Iris pigment epithelial cell (primary cell): ENCODE measurements at places on chromosomes 7 and 10.
A peak's percentile ranks its signal among the peaks of the same experiment; 100 is the strongest.

DNA sequence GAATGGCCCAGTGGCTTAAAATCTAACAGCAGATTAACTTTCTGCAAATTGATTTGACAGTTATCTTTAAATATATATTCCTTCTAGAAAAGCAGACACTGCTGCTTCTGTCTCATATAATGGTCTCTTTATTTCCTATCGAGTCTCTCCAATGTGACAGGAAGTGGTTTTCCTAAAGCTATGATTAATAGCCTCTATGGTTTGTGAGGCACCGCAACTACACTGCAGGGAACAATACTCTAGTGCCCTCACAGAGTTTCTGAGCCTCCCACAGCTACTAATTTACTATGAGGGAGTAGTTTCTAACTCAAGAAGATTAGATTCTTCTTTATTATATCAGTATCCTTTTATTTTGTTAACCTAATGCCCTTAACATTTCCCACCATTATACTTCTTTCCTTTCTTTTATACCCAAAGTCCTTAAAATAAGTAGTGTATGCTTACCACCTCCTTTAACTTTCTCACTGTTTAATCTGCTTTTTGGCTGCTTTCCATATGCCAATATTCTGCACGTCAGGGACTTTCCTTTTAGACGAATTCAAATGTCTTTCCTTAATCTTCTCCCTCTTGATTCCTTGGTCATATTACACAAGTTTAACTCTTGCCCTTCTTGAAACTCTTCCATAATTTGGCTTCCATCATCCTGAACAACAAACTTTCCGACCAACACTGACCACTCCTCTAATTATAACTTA is 23.8 kb upstream of the AHR start:
- DNase-seq, result peak; percentile 74

GRCh38 chr10:86953747-86954680 is 3.4 kb downstream of the MMRN2 start:
- peak; percentile 64 for DNase-seq

DNA sequence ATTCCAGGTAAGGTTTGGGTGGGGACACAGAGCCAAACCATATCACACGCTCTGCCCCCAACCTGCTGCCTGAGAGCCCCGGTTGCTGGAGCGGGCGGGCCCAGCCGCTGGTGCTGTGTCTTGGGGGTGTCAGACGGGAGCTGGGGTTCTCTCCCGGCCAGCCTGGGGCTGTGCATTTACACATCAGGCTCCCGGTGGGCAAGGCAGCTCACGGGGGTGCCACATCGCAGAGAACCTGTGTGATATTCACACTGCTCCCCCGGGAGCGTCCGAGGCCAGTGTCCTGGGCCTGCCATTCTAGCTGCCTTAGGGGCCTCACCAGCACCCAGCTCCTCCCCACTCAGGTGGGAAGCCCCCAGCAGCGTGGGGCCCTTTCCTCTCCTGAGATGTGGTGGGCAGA is 35.6 kb upstream of the ADGRA1 start:
- DNase-seq, result no peak

- DNase-seq, result no peak
These were observed 17.6 kb downstream of the KNDC1 start for GRCh38 chr10:133177380-133178157.

- no peak for DNase-seq
These were observed 33.2 kb downstream of the DOCK4 start for GRCh38 chr7:112172870-112173567.

DNA sequence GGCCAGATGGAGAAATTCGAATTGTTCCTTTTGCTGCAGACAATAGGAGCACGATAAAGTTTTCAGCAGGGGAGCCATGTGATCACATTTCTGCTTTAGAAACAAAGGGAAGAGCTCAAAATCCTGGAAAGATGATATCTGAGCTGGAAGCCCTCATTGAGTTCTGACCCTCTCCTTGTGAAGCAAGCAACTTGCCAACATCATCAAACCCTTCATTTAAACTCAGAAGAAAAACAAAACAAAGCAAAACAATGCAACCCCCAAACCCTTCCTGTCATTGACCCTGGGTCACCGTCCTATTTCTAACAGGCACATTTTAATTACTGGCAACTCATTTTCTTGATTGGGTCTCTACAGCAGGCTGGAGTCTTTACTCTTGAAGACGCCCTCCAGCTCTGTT is 198.3 kb upstream of the ZNF32 start:
- no peak for DNase-seq

GRCh38 chr10:72243822-72244437 is 27.9 kb upstream of the ASCC1 start:
- peak; percentile 97 for DNase-seq

DNA sequence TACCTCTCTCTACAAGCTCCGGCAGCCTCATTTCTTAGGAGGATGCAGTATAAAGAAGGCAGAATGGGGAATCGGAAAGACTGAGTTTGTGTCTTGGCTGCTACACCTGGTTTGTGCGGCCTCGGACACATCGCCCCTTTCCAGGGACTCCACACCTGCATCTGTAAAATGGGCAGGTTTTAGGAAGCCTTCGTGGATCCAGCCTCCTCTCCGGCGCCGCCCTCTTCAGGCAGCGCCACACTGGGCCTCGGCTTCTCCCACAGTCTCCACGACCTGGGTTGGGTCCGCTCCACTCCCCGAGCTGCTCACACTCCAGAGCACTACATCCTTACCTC is 341 bp downstream of the GOT1 start:
- DNase-seq, result peak; percentile 3

DNA sequence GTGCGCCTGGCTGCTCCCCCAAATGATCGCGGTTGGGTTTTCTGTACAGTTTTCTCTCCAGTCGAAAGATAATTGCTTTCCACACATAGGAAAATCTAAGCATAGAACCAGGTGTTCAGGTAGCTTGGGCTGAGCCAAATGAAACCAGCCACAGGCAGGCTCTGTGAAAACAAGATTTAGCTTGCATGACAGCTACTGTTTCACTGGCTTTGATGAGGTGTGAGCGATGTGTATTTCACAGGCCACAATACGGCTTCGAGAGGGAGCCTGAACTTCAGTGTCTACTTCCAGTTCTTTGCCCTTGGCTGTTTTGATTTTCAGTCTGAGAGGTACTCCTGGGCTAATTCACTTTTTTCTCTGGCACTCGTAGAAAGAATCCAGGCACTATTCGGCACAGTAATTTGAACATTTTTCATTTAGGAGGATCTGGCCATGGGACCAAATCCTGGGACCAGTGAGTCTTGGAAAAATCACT is 110.5 kb downstream of the JCAD start:
- DNase-seq, result peak; percentile 61

- DNase-seq, result no peak
These were observed 28.9 kb downstream of the CNNM1 start for GRCh38 chr10:99358101-99358500.

DNA sequence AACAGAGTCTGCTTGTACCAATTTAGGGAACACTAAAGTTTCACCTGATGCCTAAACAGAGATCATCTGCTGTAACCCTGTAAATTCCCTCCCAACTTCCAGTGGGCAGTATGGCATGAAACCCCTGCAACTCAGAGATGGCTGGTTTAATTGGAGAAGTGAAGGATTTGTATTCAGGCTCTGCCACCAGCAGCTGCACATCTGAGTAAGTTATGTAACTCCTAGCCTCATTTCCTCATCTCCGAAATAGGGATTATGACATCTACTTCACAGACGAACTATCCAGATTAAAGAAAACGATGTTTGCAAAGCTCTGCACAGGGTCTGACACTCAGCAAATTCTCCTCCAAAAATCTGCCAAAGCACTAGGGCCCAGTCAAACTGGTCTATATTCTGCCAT is 493.0 kb downstream of the KCNMA1 start:
- DNase-seq, result no peak

- DNase-seq, result no peak
These were observed 5.4 kb upstream of the CEP41 start for GRCh38 chr7:130446259-130446658.

DNA sequence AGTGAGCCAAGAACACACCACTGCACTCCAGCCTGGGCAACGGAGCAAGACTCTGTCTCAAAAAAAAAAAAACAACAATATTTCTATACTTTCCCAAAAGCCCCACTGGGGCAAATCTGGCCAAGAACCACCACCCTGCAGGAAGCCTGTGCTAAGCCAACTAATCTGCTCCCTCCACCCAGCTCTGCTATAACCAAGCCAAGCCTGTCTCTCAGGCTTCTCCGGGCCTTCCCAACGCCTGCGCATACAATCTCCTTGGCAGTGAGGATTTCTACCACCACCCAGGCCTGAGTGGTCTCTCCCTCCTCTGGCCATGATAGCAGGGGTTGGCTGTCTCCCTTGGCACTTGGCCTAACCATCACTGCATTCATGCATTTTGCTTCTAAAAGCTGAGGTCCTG is 14.2 kb downstream of the DDX56 start:
- DNase-seq, result no peak

GRCh38 chr7:111730057-111730456 is 167.8 kb upstream of the IMMP2L start:
- no peak for DNase-seq

DNA sequence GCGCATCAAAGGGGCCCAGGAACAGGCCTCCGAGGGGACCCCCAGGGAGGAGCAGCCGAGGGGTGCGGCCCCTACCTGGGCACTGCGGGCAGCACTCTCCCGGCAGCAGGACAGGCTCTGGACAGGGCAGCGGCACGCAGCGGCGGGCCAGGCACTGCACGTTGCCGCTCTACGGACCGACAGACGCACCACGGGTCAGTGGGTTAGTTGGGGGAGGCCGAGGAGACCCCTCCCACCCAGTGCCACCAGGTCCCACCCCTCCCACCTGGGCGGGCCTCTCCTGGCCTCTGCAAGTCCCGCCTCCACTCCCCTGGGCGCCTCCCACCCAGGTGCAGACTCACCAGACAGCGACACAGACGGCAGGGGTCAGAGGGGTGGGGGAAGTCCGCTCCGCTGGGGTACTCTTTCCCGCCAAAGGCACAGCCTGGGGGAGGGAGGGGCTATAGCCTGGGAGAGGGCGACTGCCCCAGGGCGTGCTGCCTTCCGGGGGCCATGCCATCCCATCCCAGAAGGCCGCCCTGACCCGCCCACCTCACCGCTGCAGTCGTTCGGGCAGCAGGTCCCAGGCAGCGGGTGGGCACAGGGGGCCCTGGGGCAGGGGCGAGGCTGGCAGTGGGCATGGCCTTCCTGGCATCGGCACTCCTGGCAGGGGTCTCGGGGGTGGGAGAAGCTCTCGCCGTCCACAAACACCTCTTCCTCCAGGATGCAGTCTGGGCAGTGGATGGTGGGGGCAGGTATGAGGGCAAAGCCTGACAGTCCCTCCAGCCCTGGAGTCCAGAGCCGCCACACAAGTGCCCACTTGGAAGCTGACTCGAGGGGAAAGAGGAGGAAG is 19.2 kb downstream of the KCP start:
- no peak for DNase-seq

- no peak for DNase-seq
These were observed 35.1 kb downstream of the MYOF start for GRCh38 chr10:93447019-93447418.

GRCh38 chr10:26334932-26335573 is 103.1 kb upstream of the APBB1IP start:
- peak; percentile 51 for DNase-seq

GRCh38 chr10:93208717-93209464 is 135.2 kb downstream of the CYP26A1 start:
- peak; percentile 51 for DNase-seq

DNA sequence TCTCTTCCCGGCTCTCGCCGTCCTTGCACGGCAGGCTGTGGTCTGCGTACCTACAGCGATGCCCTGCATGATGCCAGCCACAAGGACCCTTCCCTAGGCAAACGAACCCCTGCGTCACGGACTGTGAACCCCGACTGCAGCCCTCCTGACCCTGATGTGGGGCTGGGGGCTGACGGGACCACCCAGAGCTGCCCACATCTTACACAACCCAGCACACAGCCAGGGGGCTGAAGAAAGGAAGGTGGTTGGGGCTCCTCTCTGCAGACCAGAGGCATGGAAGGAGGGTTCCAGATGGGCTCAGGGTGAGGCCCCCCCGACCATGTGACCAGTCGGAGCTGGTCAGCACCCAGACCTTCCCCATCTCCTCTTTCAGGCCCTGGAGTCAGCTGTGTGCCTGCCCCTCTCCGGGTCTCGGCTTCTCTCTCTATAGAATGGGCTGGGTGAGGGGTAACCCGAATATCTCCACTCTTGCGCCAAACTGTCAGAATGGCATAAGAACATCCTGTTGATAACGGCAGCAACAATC is 41.4 kb downstream of the EBF3 start:
- DNase-seq, result no peak

GRCh38 chr7:101133621-101134398 is 6.9 kb downstream of the SERPINE1 start:
- peak; percentile 70 for DNase-seq

DNA sequence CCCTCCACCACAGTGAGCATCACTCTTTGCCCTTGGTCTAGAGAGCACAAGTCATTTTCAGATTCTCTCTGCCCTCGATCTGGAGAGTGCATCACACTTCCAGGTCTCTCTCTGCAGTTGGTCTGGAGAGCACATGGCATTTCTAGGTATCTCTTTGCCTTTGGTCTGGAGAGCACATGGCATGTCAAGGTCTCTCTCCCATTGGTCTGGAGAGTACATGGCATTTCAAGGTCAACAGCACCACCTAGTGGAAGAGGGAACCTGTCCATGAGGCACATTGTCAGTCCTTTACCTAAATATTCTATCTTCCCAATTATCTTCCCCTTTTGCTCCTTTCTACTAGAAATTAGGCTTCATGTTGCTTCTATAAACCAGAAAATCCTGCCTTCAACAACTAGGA is 1139.4 kb downstream of the XPNPEP1 start:
- peak; percentile 36 for DNase-seq

- DNase-seq, result no peak
These were observed 1.5 kb downstream of the ECHDC3 start for GRCh38 chr10:11743461-11744338.

DNA sequence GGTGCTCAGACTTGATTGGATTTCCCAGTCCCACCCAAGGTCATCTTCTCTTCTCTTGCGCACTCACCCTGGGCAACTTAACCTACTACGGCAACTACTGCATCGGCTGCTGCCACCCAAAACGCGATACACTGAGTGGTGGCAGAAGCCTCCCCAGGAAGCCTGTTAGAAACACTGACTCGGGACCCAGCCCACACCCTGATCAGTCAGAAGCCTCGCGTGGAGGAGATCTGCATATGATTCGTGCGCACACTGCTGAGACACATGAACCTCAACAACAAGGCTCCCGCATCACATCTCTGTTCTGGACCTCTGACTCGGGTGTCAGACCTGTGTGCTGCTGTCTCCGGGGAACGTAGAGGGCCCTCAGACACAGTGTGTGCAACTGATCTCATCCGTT is 419.5 kb downstream of the PAXIP1 start:
- DNase-seq, result no peak

DNA sequence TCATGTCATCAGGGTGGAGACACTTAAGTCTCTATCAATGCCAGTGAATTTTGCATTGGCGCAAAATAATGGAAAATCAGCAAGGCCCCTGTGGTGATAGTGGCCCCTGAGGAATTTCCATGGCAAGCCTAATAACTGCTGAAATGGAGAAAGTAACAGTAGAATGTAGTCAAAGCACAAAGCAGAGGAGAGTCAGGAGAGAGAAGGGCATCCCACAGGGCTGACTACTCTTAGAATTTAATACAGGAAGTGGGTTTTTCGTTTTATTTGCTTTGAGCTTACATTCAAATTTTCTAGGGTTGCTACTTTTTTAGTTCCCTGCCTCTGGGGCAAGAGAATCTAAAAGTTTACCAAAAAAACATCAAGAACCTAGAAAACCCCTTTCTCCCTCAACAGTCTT is 39.0 kb downstream of the BZW2 start:
- DNase-seq, result no peak
